ENCODE measurements at places on chromosomes 1 and 21. TPM values are rescaled to one million over a fixed set of nuclear protein-coding genes. Genes with fewer than 3 reads are reported as not detected.

Gene EPHA8
- not detected for polyA plus RNA-seq

Gene SIK1
- 0.72 TPM for polyA plus RNA-seq

Gene DDR2
- 28.5 TPM for polyA plus RNA-seq

DNA sequence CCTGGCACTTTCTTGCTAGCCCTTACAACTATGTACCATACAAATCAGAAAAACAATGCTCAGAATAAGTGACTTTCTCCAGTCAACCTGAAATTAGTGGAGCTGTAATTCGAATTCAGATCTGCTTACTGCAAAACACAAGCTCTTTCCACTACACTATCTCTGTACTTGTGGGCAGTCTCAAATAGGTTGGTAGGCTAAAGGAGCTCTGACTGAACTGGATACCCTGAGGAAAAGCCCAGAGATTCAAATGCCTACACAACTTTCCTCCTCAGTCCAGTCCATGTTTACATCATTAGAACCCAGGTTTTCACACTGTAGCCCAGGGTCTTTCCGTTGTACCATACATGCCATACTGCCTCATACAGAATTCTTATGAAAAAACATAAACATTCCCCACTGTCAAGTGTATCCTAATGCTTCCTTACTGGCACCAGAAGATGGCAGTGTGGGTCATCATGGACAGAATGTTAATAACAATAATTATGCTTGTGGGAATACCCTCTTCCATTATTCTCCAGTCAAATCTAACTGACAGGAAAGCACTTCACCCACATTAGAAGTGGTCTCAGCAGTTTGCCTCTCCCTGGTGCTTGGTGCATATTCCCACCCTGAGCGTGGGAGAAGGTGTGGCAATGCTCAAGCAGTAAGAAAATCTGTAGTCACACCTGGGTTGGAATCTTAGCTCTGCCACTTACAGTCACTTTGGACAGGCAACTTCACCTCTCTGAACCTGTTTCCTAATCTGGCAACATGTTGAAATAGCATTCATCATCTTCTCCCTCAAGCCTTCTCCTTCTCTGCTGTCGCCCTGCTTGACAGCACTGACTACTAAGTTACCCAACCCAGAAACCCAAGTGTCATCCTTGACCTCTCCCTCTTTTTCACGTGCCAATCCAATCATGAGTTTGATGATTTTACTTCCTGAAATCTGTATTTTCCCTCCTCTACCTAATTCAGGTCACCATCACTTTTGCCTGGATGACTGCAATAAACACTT is 14.4 kb upstream of the ZFYVE9 start:
- H3K36me3 ChIP-seq = no peaks in the 10 kb centered on the region
- no peaks in the 10 kb centered on the region for H3K4me1 ChIP-seq
- no peak for DNase-seq

GRCh38 chr21:22211943-22212342 is 1213.7 kb downstream of the NCAM2 start:
- H3K4me3 ChIP-seq = no peak overlapping the region
- no peak for DNase-seq
- H3K4me1 ChIP-seq = no peaks in the 10 kb centered on the region
- no peaks in the 10 kb centered on the region for H3K36me3 ChIP-seq

DNA sequence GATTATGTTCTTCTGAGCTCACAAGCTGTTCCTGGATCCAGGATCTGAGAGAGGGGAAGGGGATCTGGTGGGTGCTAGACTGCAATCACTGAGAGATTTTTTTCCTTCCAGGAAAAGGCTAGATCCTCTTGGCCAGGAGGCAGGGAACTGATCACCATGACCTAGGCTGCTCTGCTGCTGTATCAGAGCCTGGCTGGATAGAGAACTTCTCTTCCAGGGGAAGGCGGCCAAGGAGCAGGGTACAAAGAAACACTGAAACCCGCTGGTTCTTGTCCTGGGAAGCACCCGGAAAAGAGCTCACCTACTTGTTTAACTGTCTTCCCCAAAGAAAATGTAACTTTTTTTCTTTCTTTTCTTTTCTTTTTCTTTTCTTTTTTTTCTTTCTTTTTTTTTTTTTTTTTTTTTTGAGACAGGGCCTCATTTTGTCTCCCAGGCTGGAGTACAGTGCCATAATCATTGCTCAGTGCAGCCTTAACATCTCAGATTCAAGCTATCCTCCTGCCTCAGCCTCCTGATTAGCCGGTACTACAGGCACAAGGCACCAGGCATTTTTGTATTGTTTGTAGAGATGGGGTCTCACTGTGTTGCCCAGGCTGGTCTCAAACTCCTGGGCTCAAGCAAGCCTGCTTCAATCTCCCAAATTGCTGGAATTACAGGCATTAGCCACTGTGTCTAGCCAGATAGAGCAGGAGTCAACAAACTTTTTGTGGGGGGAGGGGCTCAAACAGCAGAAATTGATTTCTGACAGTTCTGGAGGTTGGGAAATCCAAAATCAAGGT is 12.4 kb upstream of the RPS6KA1 start:
- no peaks in the 10 kb centered on the region for H3K4me1 ChIP-seq
- no peak for DNase-seq
- no peak overlapping the region for H3K27ac ChIP-seq
- no peaks in the 10 kb centered on the region for H3K27me3 ChIP-seq
- H3K36me3 ChIP-seq = no peaks in the 10 kb centered on the region

Gene SYDE2
- 1.4 TPM for polyA plus RNA-seq

DNA sequence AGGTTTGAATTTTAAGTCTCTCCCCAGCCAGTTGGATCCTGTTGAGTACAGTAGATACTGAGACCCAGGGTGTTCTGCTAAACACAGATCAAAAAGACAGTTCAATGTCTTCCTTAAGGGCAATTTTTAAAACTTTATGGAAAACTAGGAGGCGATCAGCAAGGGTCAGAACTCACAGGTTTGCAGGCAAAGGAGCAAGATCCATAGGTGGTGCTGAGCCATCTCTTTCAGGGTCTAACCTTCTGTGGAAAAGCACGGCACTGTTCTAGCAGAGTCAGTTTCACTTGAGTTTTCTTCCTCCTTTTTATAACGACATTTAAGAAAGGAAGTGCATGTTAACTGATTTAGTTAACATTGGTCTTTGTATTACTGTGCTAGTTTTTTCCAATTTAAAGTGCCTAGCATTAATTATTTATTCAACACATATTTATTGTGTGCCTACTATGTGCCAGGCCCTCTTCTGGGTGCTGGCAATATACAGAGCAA is at the start of gene CD84:
TSS of gene CD84 (minus strand) at position 281 of the 486 bp plus-strand sequence. CDS start at position 222, 59 bp downstream.
- no peak within 1 kb of the TSS for H3K27ac ChIP-seq
- H3K36me3 ChIP-seq = no peaks in the 10 kb centered on the region

DNA sequence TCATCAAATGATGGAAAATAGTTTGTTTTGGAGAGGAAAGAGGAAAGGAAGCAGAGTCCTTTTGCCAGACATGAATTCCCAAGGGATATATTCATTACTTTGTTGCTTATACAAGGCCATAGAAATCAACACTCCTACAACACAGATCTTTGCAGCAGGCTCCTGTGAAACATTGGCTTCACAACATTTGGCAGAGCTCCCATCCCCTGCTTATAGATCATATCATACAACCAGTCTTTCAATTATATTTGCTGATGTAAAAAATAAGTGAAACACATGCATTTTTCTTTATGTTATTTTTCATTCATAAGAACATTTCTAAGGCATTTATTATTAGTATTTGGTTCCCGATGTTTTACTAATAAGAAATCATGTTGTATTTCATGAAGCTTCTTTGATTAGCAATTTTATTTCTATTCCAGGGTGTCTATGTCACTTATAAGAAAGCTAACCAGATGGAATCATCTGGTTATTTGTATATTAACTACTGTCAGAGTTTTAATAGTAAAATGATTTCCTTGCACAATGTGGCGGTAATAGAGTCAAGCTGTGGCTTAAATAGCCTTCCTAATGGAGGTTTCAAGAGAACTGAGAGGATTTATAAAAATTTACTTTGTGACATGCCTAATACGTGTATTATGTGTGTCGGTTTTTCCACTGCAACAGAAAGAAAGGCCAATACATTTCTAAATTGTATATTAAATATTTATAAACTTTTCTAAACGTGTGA is 470.3 kb upstream of the NCAM2 start:
- H3K27me3 ChIP-seq = no peaks in the 10 kb centered on the region
- no peak overlapping the region for H3K27ac ChIP-seq
- H3K4me3 ChIP-seq = no peak overlapping the region
- DNase-seq = no peak
- no peaks in the 10 kb centered on the region for H3K36me3 ChIP-seq
- H3K4me1 ChIP-seq = no peaks in the 10 kb centered on the region

DNA sequence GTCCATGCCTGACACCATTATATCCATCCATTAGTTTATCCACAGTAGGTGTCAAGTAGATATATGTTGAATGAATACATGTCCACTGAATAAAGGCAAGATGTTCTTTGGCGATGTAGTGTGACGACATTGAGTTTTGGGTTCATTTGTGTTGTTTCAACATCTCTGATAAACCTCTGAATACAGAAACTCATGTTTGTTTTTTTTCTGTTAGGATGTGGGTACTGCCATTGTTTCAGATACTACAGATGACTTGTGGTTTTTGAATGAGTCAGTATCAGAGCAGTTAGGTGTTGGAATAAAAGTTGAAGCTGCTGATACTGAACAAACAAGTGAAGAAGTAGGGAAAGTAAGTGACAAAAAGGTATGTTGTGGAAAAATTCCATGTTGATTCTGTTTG is 28.1 kb downstream of the MDM4 start:
- H3K4me3 ChIP-seq = no peak overlapping the region
- no peaks in the 10 kb centered on the region for H3K4me1 ChIP-seq
- no peaks in the 10 kb centered on the region for H3K27me3 ChIP-seq
- H3K27ac ChIP-seq = no peak overlapping the region

DNA sequence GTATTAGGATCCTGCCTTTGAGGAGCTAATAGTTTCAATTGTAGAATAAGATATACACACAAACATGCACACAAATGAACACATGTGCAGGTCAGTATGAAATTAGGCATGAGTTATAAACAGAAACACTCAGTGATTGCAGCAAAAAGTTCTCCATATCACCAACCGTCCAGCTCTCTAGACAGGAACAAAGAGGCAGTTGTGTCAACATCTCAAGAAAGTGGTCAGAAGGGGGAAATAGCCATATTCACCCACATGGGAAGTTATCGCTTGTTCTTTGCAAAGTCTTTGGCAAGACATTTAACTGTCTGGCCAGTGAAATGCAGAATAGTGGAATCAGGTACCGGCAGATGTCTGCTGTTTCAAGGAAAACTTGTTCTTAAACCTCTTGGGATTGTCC is 29.4 kb upstream of the PIGC start:
- no peaks in the 10 kb centered on the region for H3K27me3 ChIP-seq
- H3K4me3 ChIP-seq = no peak overlapping the region
- H3K36me3 ChIP-seq = no peaks in the 10 kb centered on the region
- H3K4me1 ChIP-seq = no peaks in the 10 kb centered on the region
- H3K27ac ChIP-seq = no peak overlapping the region

DNA sequence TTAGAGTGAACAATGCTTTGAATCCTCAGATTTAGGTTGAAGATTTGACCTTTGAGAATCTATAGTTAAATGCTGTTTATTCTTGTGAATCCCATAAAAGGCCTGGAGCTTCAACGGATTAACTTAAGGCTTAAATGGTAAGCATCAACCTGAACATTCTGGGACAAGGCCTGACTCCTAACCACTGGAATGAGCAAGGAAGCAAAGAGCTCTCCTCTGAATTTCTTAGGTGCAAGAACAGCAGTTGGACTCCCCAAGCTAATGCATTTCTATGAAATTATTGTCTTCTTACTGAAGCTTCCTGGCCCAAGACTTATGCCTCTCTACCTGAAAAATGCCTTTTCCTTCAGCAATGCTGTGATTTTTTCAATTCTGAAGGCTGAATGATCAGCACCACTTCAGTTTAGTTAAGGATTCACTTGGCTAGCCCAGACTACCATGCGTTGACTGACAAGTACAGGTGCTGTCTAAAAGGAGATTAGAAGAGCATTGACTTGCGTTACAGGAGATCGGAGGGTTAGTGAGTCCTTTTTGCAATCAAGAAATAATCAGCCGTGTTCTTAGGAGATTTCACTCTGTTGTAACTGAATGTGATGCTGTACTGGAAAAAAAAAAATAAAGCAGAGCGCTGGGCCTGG is 178.5 kb downstream of the ZC3H11B start:
- H3K27ac ChIP-seq = no peak overlapping the region
- H3K36me3 ChIP-seq = no peaks in the 10 kb centered on the region
- H3K4me1 ChIP-seq = no peaks in the 10 kb centered on the region
- no peak overlapping the region for H3K4me3 ChIP-seq

Gene ACKR1
- polyA plus RNA-seq = 1.4 TPM

Gene FALEC
- polyA plus RNA-seq = 1.1 TPM

DNA sequence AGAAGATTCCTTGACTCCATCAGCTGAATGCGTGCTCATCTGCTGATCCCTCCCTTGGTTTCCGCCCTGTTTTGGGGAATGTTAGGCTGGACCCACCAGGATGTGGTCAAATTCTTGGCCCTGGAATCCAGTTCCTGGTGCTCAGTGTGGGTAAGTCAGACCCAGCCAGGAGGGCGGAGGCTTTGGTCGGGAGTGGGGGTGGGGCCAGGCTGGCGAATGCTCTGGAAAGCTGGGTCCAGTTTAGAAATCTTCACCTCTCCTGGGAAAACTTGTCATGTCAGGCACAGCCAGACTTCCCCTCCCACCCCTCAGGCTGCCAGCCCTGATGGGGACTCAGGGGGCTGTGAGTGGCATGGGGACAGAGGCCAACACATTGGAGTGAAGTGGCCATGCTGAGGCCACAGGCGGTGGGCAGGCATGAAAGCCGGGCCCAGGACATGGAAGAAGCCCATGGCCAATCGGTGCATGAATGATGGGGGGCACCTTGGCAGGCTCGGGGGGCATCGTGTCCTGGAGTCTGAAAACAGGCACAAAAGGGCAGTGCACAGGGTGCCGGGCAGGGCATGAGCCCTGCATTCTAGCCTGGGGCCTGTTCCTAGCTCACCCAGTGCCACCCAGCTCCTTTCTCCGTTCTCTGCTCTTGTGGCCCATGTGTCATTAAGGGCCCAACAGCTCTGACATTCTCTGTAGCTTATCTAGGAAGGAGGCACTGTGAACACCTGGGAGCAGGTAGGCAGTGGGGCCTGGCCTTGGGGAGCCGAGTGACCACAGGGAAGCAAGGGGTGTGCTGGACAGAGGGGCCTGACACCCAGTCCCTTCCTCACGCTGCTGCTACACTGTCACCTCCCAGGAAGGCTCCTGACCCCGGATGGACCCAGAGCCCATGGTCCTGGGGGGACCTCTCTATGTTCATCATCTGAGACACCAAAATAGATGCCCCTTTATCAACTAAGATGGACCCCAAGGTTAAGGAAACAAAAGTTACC is 14.6 kb upstream of the PADI1 start:
- H3K36me3 ChIP-seq = no peaks in the 10 kb centered on the region
- H3K27ac ChIP-seq = no peak overlapping the region
- H3K4me3 ChIP-seq = no peak overlapping the region
- DNase-seq = no peak

DNA sequence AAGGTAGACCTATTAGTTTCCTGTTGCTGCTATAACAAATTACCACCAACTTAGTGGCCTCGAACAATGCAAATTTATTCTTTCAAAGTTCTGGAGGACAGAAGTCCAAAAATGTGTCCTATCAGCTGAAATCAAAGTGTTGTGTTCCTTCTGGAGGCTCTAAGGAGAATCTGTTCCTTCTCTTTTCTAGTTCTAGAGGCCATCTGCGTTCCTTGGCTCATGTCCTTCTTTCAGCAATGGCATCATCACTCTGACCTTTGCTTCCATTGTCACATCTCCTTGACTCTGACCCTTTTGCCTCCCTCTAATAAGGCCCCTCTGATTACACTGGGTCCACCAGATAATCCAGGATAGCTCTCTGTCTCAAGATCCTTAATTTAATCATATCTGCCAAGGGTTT is 1.2 kb upstream of the MR1 start:
- peaks cover 4% of the 10 kb centered on the region for H3K4me1 ChIP-seq
- H3K36me3 ChIP-seq = no peaks in the 10 kb centered on the region
- peak overlapping the region; percentile 99 for H3K27ac ChIP-seq
- DNase-seq = no peak
- no peak overlapping the region for H3K4me3 ChIP-seq

Gene FAM151A
- 0.08 TPM for polyA plus RNA-seq

Data from aorta (tissue), 5 donors.